A549 treated with RU486 at 1 μM for 4 hours (cell line): ENCODE measurements at places on chromosomes 5 and 9. TPM values are rescaled to one million over a fixed set of nuclear protein-coding genes. Genes with fewer than 3 reads are reported as not detected.

Gene GCNT1
- total RNA-seq: 0.80 to 3.0 TPM (median 2.6 TPM) in 5 replicates

Gene ZNF189
- total RNA-seq: 4.7 to 8.4 TPM (median 6.6 TPM) in 5 replicates

Gene SLC4A9
- not detected in 5 replicates for total RNA-seq

Gene AGXT2
- total RNA-seq: not detected in 5 replicates

Gene RASEF
- total RNA-seq: 6.8 to 9.7 TPM (median 9.6 TPM) in 5 replicates

Gene PCDHA11
- 0.08 to 0.11 TPM (median 0.10 TPM) in 4 of 5 replicates, not detected in the other for total RNA-seq

Gene ADGRD2
- not detected in 5 replicates for total RNA-seq

Gene SLCO6A1
- not detected in 5 replicates for total RNA-seq

Gene C9orf50
- total RNA-seq: 0.14 TPM in 1 of 5 replicates, not detected in the others

Gene TRUB2
- total RNA-seq: 43.6 to 69.6 TPM (median 48.8 TPM) in 5 replicates

Gene PCDHGA1
- 0.31 to 0.42 TPM (median 0.35 TPM) in 5 replicates for total RNA-seq

Gene FBP2
- 0.07 TPM in 1 of 5 replicates, not detected in the others for total RNA-seq

Gene IFNA13
- total RNA-seq: not detected in 5 replicates

Gene DMGDH
- total RNA-seq: not detected in 5 replicates

Gene TMEM141
- total RNA-seq: 55.2 to 72.6 TPM (median 70.2 TPM) in 5 replicates

Gene CRB2
- total RNA-seq: 0.03 to 0.08 TPM (median 0.05 TPM) in 5 replicates

Gene RMND5B
- 18.8 to 29.5 TPM (median 26.2 TPM) in 5 replicates for total RNA-seq

Gene FOXI1
- total RNA-seq: not detected in 5 replicates
